ENCODE measurements at places on chromosomes 12 and 14.
A peak's percentile ranks its signal among the peaks of the same experiment; 100 is the strongest.

DNA sequence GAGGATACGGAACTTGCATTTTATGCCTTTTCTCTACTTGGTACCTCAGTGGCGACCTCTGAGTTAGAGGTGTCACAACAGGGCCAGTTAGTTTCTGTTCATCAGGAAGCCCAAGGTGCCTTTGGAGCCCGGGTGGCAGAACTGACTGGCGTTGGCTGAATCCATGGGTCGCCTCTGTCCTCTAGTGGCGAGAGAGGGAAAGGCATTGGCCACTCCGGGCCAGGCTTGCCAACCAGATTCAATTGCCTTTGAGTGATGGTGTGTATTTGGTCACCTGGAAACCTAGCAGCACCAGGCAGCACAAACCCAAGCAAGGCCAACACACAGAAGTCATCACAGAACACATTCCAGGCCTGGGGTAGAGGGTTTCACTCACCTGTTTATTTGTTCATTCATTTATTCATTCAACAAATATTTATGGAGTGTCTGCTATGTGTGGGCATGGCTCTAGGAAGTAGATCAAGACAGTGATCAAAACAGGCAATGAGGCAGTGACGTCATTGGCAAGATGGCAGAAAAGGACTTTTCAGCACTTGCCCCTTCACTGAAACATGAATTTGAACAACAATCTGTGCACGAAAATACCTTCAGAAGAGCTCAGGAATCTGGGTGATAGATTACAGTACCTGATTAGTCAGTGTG, 40.5 kb upstream of the KCNA5 start:
- no peak for DNase-seq

DNA sequence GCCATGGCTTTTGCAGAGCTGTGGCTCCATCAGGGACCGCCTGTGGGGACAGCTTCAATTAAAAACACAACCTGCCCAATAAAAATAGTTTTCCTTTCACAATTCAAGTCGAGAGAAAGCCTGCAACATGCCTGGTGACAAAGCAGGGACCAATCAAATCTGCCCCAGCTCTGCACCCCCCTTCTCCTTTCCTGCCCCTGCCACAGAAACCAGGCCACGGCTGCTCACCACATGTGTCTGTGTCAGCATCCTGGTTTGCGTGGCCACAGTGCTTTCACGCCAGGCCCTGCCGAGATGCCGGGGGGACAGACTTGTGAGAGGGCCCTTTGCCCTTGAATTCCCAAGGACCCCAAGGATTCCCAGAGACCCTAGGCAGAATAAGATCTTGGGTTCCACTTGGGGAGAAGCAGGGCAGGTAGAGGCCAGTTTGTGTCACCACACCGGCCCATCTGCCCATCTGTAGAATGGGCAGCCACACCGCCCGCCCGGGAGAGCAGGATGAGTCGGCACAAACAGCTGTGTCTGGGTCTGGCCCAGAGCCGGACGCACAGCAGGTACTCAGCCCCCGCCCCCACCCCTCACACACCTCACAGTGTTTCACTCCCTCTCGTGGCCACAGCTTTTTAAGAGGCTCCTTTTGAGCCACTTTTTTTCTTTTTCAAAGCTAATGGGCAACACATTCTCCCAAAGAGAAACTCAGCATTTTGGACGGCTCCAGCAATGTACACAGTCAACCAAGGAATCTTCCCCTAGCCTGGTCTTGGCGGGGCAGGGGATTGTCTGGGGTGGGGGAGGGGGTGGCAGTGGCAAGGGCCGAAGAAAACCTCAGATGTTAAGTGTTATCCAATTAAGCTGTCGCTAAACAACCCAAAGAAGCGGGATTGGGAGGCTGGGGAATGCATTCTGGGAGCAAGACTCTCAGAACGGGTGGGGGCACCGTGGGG, 41.5 kb downstream of the BCL11B start:
- DNase-seq: no peak

- DNase-seq: no peak
These were observed 92.9 kb downstream of the SLCO1B1 start for GRCh38 chr12:21223930-21224329.

DNA sequence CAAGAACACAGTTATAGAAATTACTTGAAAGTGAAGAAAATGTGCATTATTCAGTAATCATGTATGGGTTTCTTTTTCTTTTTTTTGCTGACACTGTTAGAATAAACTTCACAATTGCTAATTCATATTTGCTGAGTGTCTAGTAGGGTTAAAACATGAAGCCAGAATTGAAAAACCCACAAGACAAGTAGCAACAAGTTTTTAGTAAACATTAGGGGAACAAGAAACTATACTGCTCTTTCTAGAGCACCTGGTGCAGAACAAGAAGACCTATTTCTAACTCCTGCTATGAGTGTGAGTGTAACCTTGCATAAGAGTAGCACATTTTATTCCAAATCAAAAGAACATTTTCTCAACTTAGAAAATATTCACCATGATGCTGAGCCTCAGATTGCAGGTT, 83.2 kb downstream of the ITPR2 start:
- DNase-seq: no peak

- DNase-seq: no peak
These were observed 158.1 kb downstream of the FLRT2 start for GRCh38 chr14:85688006-85688405.

- DNase-seq: no peak
These were observed 66.4 kb upstream of the BMP4 start for GRCh38 chr14:54023027-54023426.

- DNase-seq: peak; percentile 37
These were observed 24.9 kb downstream of the CRACR2A start for GRCh38 chr12:3727877-3728632.

DNA sequence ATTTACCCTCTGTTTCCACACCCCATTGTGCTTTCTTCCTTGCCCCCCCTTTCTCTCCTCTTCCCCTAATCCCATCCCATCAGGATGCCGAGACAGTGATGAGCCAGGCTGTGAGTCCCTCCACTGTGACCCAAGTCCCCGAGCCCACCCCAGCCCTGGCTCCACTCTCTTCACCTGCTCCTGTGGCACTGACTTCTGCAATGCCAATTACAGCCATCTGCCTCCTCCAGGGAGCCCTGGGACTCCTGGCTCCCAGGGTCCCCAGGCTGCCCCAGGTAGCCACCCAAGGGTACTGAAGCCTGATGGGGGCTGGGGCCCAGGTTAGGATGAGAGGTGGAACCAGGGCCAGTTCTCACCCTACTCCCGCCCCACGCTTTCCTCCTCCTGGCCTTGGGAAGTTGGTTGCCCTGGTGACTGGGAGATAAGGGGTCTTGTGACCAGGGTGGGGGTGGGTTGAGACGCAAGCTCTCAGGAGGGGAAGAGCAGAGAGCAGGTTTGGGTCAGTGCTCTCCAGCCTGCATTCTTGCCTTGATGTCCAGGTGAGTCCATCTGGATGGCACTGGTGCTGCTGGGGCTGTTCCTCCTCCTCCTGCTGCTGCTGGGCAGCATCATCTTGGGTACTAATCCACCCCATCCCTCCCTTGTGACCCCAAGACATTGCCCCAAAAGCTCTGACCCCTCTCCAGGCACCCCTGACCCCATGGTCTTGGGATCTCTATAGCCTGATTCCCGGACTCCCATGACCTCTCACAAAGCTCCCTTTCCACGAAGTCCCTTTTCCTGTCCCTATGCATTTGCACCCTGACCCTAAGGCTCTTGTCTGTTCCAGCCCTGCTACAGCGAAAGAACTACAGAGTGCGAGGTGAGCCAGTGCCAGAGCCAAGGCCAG, 1.2 kb downstream of the AMHR2 start:
- no peak for DNase-seq

DNA sequence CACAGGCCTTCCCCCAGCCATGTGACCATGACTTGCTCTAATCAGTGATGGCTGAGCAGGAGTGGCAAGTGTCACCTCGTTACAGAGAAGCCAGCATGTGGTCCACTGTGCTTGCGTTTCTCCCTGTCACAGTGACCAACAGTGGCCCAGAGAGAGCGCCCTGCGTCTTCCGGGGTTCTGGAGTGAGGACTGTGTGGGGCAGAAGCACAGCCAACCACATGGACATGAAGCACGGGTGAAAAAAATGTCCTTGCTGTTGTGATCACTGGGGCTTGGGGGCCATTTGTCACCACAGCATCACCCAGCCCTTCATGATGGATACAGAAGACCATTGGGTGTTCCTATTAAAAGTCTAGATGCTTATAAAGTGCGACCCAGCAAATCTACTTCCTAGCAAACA, 174.6 kb upstream of the C14orf180 start:
- no peak for DNase-seq

- no peak for DNase-seq
These were observed 89.1 kb upstream of the CPSF6 start for GRCh38 chr12:69150083-69150795.

DNA sequence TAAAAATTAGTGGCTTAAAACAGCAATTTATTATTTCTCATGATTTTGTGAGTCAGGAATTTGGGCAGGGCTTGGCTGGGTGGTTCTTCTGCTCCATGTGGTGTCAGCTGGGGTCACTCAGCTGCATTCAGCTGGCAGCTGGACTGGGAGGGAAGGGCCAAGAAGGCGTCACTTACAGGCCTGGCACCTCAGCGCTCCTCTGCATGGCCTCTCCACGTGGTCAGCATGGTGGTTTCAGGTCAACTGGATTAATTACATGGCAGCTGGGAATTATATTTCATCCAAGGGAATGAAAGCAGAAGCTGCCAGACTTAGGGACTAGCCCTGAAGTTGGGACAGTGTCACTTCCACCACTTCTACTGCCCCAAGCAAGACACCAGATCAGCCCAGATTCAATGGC, 27.5 kb upstream of the IRF2BPL start:
- no peak for DNase-seq

DNA sequence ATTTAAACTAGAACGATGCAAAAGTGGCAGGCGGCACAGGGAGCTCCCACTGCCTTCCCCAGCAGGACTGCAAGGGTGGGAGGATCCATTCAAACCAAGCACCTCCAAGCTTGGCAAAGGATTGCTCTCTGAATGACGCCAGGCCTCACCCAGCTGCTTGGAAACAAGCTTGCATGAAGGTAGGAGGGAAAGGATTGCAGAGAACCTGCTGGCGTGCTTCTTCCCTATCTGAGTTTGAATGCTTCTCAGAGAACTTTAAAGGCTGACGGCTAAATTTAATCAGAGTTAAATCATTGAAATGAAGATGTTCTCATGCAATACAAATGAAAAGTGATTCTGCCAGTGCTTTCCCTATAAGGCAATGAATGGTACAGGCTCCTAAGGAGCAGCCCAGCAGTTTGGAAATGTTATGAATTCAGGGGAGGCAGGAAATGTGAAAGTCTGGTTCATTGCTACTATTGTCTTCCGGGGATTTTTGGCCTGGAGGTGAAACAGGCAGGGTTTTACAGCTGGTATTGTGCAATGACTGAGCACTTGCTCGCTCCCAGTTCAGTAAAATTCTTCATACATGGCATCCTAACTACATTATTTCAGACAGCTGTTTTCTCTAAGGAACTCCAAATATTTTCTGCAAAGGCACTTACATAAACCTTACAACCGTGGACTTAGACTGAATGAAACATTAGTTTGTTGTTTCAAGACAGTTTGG, 31.9 kb upstream of the DUSP6 start:
- DNase-seq: peak; percentile 96

- DNase-seq: peak; percentile 87
These were observed 107.9 kb downstream of the PTPRQ start for GRCh38 chr12:80551897-80552296.

- DNase-seq: peak; percentile 10
These were observed 387.9 kb downstream of the DAD1 start for GRCh38 chr14:22200977-22201605.

DNA sequence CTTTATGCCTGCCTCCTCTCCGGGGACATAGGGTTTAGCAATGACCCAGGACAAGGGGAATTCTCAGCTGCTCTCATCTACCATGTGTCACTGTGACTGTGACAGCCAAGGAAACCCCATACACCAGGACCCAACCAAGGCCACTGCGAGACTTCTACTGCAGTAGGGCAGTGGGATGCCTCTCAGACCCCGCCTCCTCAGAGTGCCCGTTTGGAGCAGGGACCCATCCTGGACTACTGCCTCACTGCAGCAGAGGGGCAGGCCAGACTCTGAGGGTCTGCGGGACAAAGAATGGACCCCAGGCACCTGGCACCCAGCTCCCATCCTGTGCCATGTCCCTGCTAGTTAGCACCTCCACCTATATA, 71.3 kb upstream of the DDX11 start:
- DNase-seq: no peak

DNA sequence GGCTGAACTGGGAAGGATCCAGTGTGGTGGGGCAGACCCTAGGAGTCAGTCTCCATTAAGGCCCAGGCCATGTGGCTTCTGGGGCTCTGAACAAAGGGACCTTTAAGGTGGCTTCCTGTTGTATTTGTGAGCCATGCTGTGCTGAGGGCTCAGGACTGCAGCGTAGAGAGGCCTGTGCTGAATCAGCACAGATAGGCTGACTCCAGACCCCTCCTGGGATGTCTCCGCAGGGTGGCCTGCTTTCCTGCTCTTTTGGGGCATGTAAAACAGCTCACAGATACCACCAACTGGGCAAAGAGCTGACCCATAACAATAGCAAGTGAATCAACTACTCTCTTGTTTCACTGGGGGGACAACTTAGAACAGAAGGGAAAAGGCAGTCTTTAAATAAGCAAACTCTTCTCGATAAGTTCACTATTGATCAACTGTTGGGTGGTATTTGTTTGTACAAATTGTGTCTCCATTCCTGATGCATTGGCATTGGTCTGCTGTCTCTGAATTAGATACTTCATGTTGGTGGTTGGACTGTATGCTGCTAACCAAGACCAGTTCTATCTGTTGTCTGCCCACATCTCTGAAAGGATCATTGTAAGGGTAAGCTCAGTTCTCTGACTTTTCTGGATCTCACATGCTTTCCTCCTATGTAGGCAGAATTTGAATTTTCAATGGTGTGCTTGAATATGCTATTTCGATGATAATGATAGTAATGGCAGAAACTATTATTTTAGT, 71.8 kb downstream of the MYRFL start:
- no peak for DNase-seq

- no peak for DNase-seq
These were observed 24.3 kb upstream of the PLEK2 start for GRCh38 chr14:67436006-67436866.

DNA sequence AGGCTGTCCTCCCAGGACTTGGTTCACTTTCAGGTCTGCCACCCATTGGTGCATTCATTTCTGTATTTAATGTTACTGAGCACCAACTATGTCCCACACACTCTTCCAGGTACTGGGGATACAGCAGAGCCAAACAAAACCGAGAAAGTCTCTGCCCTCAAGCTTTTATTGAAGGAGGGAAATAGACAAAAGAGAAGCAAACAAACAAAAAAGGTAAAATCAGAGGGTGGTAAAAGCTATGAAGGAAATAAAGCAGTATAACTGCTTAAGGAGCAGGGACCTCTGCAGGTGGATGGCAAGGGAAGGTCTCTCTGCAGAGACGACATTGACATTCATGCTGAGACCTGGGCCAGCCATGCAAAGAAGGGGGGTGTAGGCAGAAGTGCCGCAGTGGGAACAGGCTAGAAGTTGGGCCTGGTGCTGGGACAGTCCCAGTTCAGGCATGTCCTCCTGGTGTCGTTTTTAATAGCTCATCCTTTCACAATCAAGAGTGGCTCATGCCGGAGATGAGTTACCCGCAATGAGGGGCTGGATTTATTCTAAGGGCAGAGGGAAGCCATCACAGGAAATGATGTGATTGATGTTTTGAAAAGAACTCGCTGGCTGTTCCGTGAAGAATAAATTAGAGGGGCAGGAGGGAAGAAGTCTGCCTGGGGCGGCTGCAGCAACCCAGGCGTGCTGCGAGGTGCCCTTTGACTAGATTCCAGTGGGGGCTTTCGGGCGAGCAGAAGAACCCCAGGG, 72.8 kb downstream of the IRF2BPL start:
- no peak for DNase-seq

GRCh38 chr12:44193281-44193680, 357.4 kb downstream of the TMEM117 start:
- DNase-seq: no peak

Measured in AG09309 (cell line).